ENCODE measurements at places on chromosomes 11 and 22.

- DNase-seq = no peak
Observed at GRCh38 chr11:94630221-94630620, 63.1 kb downstream of the PIWIL4 start.

DNA sequence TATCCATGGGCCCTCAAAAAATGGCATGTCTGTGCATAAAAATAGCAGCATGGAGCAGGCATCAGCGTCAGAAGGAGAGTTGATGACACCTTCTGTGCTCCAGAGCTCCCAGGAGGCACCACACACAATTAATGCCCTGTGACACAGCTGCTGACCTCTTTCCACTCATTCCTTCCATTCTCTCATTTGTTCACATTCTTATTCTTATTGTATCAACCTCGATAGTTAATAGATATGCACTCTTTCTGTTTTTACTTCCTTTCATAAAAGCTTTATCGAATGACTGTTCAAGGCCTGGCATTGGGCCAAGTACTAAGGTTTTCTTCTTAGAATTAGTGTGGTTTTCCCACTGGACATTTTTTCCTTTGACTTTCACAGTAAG lies 266.0 kb upstream of the MTNR1B start:
- DNase-seq = no peak

- no peak for DNase-seq
Observed at GRCh38 chr11:113906038-113906437, 1.4 kb downstream of the HTR3B start.

DNA sequence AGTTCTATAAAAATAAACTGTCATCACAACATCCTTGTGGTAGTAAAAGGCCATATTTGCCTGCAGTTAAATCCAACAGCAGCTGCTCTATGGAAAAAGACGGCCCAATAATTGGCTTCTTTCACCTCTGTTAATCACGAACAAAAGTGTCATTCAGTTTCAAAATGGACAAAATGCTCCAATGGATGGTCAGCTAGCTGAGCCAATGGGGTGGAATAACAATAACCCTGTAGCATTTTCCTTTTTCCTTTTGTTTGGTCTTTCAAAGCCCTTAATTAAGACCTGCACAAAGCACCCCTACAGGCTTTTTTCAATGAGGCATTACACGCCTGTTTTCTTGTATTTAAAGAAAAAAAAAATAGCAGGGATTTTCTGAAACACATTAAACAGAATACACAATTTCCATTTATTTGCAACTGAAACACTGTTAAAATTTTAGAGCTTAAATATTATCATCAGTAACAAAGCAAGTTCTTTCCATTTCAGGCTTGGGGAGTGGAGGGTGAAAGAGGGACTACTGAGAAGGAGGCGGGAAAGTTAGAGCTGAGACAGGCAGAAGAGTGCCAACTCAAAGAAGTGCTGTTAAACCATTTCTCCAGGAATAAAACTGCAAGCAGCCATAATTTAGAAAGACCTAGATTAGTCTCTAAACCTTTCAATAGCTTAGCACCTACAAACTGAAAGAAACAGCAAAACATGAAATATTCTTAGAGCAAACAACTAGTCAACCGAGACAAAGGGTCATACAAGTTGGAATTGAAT lies 28.7 kb downstream of the LGR4 start:
- no peak for DNase-seq

- DNase-seq = no peak
Observed at GRCh38 chr11:7332451-7332850, 80.7 kb downstream of the SYT9 start.

DNA sequence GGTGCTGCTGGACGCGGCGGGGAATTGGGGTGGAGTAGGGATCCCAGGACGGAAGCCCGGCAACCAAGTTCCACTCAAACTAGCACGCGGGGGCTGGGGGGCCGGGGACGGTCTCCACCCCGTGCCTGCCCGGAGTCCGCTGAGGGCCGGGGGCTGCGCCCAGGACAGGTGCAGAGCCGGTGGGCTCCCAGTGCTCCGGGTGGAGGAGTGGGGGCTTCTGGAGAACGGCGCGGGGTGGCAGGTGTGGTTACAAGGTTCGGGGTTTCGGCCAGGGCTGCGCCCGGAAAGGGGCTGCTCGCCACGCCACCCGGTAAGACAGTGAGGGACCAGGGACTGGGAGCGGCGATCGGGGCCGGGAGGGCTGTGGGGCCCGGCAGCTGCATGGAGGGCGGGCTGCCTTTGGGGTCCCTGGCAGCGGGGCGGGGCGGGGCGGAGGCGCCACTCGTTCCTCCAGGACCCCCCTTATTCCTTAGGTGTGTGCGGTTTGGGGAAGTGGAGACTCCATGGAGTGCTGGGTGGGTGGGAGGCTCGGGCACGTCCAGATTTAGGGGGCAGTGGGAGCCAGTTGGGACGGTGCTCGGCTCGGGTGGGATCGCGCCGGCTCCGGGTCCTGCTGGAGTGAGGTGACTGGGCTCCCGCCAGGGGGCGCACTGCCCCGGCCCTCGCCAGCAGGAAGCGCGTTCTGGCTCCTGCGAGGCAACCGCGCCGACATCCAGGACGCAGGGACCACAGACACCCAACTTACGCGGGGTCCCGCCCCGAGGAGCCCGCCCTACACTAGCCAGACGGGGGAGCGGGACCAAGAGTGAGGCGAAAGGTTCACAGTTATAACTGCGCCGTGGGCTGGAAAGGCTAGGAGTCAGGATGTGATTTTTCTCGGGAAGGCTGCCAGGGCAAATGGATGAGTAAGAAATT lies 868 bp downstream of the TSPAN18 start:
- DNase-seq = peak; percentile 49

- no peak for DNase-seq
Observed at GRCh38 chr11:126188332-126189108, 22.9 kb downstream of the RPUSD4 start.

DNA sequence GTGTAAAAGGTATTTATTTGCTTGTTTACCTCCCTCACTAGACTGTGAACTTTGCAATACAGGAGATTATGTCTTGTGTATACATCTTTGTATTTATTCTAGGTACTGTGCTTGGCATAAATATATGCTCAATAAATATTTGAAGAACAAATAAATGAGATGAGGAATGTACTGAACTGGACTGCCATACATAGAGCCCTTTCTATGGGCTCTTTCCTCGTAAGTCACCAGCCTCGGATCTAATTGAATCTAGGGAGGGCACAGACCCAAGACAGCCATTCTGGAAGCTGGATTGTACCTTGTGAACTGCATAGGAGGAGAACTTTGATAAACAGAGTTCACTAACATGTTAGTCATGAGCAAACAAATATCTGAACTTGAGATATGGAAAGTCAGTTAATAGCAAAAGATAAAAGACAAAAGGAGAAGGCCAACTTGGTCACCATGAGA lies 503.9 kb downstream of the INSC start:
- DNase-seq = no peak

DNA sequence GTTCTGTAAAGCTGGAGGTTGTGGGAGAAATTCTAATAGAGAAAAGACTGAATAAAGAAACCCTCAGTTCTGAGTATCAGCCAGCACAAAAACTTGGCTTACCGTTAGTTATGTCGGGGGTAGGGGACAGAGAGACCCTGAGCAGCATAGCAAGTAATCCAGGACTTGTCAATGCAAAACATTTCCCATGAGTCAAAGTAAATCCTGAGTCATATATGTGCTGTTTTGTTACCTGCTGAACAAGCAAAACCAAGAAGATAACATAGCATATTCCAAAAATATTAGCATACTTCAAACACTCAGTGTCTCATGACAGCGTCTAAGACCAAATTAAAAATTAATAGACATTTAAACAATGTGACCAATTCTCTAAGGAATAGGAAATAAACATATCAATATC lies 75.1 kb upstream of the LUZP2 start:
- no peak for DNase-seq

- DNase-seq = no peak
Observed at GRCh38 chr11:106329273-106330018, 252.0 kb downstream of the AASDHPPT start.

DNA sequence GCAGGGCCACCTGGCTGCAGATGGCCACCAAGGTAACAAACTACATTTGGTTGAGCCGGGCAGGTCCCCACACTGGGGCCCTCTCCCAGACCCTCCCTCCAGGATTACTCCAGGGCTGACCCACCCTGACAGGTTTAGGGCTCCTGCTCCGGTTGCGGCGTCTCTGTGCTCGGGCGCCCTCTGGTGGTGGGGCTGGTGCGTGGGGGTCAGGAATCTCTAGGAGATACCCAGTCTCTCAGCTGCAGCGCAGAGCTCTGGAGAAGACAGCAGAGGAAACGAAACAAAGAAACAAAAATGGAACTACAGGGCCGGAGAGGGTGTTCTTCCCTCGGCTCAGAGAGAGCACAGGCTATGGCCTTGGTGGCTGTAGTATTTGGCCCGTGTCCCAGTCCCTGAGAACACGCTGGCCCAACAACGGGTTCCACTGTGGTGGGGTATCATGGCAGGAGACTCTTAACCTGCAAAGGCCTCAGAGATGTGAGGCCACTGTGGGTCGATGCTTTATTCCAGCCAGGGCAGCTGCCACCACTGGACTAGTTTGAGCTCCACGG lies 2.4 kb downstream of the C11orf96 start:
- peak; percentile 38 for DNase-seq

DNA sequence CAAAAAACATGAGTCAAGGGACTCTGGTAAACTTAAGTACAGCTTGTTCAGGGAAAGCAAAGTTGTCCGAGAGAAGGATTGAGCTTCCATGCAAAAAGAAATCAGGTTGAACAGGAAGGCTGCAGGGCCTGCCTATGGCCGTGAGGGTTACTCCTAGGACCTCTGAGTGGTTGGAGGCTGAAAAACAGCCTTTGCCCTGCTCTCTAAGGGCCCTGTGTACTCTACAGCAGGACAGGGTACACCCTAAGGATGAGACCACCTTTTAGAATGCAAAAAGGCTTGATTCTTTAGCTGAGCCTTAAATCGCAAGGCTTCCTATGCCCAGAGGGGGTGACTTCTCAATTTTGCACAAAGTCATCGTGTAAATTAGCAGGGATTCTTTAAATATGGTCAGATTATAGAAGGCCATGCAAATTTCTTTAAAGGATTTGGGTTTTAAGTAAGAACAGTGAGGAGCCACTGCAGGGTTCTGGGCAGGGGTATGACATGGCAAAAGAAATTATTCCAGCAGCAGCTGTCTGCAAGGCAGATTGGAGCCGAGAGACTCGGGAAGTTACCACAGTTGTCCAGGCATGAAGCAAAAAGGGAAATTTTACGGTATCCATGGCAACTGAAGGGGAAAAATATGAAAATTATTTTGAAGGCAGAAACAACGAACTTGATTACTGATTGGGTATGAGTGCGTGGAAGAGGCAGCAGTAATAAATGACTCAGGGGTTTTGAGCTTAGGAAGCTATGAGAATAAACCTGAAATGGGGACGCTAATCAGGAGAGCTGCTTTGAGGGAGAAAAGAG lies 91.8 kb downstream of the FAM76B start:
- DNase-seq = no peak

DNA sequence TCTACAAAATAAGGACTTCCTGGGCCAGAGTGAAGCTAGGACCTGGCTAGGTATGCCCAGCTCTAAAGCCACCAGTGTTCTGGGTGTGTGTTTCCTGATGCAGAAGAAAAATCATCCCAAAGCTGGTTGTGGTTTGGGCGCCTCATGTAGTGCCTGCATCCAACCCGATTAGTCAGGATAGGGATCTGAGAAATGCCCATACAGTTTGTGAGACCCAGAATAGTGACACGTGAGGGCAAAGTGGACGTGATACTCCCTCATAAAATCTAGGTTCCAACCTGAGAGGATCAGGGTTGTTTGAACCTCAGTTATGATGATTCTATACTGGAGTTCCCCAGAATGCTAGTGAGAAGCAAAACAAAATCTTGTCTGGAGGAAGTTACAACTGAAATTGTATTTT lies 238.4 kb downstream of the TBC1D22A start:
- DNase-seq = no peak

DNA sequence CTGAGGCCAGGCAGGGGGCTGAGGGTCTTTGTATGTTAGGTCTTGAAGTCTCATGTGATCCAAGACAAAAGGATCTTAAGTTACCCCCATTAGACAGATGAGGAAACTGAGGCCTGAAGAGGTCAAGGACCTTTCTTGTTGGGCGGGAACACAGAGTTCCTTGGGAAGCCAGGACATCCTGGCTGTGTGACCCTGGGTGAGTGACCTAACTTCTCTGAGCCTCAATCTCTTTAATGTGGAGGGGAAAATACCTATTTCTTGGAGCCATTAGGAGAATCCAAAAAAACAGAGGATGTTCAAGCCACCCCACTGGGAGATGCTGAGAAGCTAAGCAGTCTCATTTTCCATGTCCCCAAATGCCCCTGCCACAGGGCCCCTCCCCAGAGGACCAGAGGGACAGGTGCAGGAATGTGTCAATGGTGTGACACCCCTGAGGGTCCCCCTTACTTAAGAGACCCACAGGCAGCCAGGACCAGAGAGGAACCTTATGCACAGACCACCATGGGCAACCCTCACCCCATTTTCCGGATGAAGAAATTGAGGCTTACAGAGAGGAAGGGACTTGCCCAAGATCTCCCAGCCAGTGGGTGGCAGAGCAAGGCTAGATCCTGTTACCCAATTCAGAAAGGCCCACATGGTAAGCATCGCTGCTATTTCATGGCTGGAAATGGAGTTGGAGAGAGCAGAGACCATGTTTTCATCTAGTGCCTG lies 8.0 kb downstream of the RAC2 start:
- no peak for DNase-seq

GRCh38 chr11:128238521-128239265 lies 348.7 kb downstream of the ETS1 start:
- DNase-seq = no peak

DNA sequence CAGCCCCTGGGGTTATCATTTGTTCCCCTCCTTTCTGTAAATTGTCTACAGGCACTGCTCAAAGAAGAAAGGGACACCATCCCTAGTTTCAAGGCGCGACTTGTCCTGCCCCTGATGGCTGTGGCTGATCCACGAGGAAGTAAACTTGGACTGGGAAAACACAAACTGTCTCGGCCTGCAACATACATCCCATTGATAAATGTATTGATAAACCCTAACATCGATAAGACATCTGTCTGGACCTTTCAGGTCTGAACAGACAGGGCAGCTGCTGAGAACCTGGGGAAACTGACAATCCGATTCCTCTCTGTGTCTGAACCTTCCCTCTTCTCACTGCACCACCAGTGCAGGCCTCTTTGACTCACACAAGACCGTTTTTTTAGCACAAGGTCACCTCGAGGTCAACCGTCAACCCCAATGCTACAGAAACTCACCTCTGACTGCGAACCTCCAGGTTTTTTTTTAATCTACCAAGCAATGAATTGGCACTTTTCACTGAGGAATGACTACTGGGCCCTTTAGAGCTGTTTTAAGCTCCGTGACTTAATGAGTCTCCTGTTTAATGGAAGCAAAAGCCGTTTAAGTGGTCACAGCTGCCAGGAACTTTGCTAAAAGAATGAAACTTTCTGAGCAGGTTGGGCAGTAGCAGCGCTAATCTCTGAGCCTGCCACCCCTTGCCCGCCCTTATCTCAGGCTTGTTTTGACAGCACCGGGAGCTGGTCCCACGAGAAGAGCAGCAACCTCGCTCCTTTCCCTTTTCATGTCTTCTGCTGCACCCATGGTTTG lies 203.8 kb upstream of the TMEM45B start:
- DNase-seq = no peak

DNA sequence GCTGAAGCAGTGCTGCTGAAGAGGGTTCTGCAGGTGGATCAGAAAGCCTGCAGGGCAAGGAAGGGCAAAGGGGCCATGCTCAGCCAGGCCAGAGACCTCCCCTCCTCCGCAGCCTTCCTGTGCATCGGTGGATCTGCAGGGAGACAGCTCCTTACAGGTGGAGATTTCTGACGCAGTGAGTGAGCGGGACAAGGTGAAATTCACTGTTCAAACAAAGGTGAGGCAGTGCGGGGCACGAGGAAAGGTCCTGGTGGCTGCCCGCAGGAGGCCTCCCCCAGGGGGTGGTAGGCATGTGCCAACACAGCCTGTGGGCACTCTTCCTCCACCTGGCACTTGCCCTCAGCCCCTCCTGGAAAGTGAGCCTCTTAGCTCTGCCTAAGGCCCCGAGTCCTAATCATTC lies 8.6 kb downstream of the CFL1 start:
- no peak for DNase-seq
